ENCODE measurements at places on chromosomes 2 and 18.

GRCh38 chr2:74869517-74869916 is 35.6 kb downstream of the HK2 start:
- no peak for DNase-seq

DNA sequence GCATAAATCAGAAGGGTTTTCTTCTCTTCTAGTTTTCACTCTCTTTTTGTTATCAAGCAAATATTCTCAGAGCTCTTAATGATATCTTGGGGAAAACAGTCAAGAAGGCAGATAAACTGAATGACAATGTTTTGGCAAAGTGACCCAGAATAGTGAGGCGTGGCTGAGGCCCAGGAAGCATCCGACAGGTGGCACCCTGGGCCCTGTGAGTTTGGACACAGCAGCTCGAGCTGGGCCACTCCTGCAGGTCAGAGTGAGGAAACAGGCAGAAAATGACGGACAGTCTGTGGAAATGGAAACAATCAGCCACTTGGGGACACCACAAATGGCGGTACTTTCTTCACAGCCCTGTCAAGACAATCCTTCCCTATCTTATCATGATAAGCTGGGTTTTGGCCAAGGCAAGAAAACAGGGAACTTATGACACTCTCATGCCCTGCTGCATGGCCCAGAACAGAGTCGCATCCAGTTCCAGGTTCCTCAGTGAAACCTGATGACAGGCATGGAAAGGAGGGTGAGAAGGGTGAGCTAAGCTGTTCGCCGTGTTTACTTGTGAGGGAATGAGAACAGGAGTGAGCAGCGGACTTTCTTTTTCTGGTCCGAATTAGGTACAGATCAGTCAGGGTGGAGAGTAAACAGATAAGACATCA is 32.1 kb downstream of the MRPL44 start:
- DNase-seq = no peak

DNA sequence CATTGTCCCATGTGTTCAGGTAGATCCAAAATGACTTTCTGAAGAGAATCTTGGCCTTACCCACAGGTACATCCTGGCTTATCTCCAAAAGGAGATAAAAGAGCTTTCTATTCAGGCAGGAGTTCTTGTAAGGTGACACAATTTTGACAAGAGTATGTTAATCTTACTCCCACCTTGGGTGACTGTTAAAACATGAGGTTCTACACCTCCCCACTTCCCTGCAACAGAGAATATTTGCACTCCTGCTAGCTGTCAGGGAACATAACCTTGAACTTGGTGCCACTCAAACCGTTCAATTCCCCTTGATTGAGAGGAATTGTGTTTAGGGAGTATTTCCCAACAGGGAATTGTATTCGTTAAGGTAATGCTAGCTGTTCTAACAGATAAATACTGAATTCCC is 372.5 kb upstream of the KLHL29 start:
- no peak for DNase-seq

DNA sequence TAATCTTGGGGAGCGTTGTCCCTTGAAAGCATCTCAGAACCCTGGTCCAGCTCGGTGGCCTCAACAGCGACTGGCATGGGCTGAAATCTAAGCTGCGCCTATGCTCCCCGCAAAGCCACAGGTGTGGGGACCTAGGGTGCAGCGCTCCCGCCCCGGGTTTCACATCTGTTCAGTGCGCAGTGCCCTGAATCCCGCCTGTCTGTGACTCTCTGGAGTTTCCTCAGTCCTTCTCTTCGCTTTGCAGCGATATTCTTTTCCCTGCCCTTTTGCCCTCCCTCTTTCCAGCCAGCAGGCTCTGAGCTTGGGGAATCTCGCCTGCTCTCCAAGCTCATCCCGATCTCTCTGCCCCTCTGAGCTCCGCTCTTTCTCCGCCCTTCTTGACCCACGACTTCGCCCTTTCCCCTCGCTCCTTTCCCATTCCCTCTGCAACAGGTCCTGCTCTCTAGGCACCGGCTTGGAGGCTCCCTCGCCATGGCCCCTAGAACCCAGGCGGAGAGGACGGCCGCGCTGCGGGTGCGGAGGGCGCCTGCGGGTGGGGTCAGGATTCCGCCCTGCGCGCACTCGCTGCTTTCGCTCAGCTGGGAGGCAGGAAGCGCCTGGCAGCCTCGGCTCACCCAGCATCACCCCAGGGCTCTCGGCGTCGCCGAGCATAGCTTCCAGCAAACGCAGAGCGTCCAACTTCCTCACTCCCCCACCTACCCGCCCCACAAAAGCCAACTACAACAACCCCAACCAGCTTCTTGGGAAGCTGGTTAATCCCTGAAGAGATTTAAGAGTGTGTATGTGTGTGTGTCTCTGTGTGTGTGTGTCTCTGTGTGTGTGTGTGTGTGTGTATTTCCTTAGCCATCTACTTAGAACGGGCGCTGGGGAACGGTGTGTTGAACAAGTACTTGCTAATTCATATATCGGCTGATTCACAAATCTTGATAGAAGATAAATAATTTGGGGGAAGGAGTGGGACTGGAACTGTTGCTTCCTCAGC is 1.1 kb downstream of the GRP start:
- no peak for DNase-seq

DNA sequence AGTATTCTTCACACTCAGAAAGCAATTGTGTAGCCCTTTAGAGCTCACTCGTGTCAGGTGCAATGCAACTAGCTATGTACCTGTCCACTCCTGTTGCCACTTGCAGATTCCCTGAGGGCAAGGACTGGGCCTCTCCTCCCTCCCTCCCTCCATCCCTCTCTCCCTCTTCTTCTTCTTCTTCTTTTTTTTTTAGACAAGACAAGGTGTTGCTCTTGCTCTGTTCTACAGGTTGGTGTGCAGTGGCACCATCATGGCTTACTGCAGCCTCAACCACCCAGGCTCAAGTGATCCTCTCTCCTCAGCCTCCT is 119.7 kb downstream of the ACKR3 start:
- DNase-seq = no peak

DNA sequence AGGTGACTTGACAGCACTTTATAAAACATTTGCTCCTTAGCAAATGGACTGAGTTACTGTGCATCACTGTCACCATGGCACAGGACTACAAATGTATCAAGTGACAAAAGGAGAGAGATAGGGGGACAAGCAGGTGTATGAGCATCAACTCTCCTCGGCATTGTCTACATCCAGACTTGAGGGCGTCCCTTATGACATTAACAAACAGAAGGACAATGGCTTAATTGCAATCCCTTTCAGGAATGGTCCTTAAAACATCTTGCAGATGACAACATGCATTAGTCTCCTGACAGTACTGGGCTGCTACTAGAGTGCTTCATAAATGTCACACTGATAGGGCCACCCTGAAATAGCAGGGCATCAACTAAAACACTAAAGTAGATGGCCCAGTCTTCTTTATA is 198.8 kb downstream of the PDE1A start:
- DNase-seq = no peak

DNA sequence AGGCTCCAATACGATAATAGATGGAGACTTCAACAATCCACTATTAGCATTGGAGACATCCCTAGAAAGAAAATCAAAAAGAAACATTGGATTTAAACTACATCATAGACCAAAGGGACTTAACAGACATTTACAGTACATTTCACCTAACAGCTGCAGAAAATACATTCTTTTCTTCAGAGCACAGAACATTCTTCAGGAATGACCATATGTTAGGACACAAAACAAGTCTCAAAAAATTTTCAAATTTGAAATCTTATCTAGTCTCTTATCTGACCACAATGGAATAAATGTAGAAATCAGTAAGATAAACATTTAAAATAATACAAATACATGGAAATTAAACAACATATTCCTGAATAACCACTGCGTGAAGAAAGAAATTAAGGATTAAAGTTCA is 68.7 kb downstream of the STRADB start:
- no peak for DNase-seq

GRCh38 chr2:27728081-27728858 is 43.2 kb upstream of the MRPL33 start:
- DNase-seq = no peak

- no peak for DNase-seq
Observed at GRCh38 chr2:191691898-191692297, 14.0 kb downstream of the NABP1 start.

Measured in stimulated activated CD4-positive, alpha-beta T cell treated with anti-CD3 and anti-CD28 coated beads, Interleukin-15, amount 100 ng/mL, for 1 hour (primary cell).